ENCODE measurements at places on chromosomes 5 and 9. TPM values are rescaled to one million over a fixed set of nuclear protein-coding genes. Genes with fewer than 3 reads are reported as not detected.

The STX17 gene
- total RNA-seq: 24.2 TPM

The PMPCA gene
- total RNA-seq: 56.1 TPM

The SLC25A2 gene
- total RNA-seq: 0.17 TPM

The AGGF1 gene
- total RNA-seq: 14.7 TPM

DNA sequence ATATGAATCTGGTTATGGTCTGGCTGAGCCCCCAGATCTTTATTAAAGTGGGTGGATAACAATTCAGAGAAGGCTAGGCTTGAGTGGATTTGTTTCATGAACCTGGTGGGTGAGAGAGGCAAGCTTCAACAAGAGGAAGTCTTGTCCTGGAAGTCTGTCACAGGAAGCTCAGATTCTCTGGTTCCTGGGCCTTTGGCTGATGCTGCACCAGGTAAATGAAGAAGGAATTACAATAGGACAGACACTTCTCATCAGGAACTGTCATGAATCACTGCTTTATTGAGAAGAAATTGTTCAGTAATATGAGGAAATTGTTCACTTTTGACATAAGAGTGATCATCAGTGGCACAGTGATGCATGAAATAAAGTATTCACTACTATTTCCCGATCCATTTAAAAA, 167.6 kb upstream of the ELL2 start:
- no peak for DNase-seq

DNA sequence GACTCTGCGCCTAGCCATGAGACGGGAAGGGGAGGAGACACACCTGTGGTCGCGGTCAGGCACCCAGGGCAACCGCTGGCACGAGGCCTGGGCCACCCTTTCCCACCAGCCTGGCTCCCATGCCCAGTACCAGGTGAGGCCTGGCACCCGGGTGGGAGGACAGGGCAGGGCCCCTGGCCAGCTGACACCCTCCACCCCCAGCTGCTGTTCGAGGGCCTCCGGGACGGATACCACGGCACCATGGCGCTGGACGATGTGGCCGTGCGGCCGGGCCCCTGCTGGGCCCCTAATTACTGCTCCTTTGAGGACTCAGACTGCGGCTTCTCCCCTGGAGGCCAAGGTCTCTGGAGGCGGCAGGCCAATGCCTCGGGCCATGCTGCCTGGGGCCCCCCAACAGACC, 5.0 kb downstream of the MAMDC4 start:
- DNase-seq: peak; percentile 54

GRCh38 chr5:59446356-59446755, 447.2 kb downstream of the PDE4D start:
- no peak for DNase-seq

DNA sequence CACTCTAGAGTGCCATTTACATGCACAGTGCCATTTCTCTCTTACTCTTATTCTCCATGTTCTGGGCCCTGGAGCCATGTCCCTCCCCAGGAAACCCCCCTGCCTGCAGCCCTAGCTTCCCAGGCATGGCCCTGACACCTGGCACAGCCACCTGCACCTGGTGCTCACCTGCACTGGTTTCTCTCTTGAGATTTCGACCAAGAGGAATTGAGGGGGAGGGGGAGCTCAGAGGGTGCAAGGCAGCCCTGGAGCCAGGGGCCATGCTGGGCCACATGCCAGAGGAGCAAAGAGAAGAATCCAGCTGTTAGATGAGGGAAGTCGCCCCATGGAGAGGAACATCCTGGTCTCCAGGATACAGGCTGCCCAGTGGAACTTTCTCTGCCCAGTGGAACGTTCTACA, 65.0 kb upstream of the RAPGEF1 start:
- no peak for DNase-seq

The SLC36A3 gene
- total RNA-seq: not detected

DNA sequence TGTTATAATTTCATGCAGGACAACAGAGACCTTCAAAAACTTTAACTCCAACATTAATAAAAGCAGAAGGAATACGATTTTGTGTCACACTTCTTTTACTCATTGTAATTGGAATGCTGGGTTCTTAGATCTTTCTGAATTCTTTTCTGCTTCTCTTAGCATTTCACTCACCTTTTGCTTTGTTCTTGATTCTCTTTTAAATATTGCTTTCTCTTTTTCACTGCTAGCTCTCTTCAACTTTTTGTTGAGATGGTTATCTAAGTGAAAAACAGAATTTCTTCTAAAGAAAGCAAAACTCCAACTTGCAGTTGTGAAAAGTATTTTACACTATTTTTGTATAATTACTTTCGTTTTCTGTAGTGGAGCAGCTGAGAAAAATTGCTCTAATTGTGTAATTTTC, 212.6 kb upstream of the KIF2A start:
- no peak for DNase-seq

DNA sequence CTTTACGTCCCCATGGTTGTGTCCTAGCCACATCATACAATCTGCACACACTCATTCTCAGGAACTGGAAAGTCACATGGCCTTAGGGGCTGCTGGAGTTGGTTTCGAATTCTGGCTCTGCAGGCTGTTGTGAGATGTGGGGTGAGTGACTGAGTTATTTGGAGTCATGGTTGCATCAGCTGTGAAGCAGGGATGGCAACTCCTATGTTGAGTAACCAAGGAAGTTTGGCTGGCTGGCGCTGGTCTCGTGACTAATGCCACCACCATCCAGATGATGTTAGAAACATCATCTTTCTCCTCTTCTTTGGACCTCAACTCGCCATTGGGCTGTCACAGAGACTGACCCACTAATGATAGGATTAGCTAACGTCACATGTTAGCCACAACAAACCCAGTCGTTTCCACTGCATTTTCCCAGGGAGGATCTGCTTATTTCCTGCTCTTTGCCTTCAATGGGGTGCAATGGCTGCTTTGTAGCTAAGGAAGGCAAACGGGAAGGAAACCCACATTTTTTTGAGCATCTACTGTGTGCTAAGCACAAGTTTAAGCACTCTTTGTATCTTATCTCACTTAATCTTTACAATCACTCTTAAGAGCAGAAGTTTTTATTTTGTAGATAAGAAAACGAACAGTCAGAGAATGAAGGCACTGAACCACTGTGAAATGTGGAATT, 78.1 kb upstream of the UBTD2 start:
- DNase-seq: no peak

The PCDHGC4 gene
- 1.8 TPM for total RNA-seq

DNA sequence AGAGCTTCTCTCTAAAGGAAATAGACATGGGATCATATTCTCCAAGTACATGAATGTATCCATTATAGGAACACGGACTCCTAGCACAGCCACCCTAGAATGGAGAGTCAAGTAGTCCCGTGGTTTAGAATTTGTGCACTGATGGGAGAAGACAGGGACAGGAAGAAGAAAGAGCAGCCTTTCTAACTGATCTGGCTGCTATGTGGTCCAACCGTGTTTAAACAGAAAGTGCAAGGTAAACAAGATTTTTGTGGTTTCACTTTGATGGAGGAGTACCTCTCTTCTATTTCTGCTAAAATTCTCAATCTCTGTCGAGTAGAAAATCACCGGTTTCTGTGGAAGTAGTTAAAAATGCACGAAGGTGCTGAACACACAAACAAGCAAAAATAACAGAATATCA, 171.3 kb downstream of the ST8SIA4 start:
- no peak for DNase-seq

GRCh38 chr5:149940077-149940574, 4.5 kb downstream of the PDE6A start:
- no peak for DNase-seq

The INSL6 gene
- total RNA-seq: not detected

- DNase-seq: no peak
These were observed 111.8 kb upstream of the TLE1 start for GRCh38 chr9:81801190-81801589.
